Activated CD4-positive, alpha-beta T cell treated with anti-CD3 and anti-CD28 coated beads for 24 hours (primary cell): ENCODE measurements at places on chromosomes 6 and 20.

DNA sequence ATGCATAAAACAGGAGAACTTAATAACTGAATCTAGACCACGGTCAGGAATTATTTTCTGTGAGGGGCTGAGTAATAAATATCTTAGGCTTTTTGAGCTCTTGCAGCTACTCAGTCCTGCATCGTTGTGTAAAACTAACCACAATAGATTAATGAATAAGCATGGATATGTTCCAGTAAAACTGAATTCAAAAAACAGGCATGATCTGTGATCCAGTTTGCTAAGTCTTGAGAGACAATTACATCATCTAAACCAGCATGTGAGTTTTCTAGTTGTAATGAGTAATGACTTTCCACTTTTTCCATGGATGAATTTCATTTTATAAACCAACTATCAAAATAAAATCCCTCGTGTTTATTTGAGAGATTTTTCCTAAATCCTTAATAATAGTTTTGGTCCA, 336.8 kb downstream of the RFPL4B start:
- no peak for DNase-seq

DNA sequence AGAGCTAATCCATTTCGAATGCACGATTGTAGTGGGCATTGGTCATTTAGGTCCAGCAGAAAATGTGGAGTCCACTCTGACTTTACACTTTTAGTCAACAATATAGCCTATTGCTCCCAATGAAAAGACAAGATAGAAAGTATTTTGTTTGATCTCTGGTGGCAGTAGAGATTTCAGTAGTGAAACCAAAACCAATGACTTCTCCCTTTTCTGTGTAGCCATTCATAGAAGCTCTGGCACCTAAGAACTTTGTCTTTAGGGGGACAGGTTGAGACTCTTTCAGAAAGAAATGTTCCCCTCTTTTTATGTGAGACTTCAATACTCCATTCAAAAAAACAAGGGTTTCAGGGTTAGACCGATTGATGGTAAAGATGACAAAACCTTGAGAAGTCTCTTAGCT, 510.8 kb upstream of the POU3F2 start:
- DNase-seq, result no peak

- no peak for DNase-seq
Observed at GRCh38 chr6:157335829-157336228, 12.5 kb upstream of the TMEM242 start.

GRCh38 chr6:166775180-166775922, 148.3 kb upstream of the RPS6KA2 start:
- peak; percentile 39 for DNase-seq

DNA sequence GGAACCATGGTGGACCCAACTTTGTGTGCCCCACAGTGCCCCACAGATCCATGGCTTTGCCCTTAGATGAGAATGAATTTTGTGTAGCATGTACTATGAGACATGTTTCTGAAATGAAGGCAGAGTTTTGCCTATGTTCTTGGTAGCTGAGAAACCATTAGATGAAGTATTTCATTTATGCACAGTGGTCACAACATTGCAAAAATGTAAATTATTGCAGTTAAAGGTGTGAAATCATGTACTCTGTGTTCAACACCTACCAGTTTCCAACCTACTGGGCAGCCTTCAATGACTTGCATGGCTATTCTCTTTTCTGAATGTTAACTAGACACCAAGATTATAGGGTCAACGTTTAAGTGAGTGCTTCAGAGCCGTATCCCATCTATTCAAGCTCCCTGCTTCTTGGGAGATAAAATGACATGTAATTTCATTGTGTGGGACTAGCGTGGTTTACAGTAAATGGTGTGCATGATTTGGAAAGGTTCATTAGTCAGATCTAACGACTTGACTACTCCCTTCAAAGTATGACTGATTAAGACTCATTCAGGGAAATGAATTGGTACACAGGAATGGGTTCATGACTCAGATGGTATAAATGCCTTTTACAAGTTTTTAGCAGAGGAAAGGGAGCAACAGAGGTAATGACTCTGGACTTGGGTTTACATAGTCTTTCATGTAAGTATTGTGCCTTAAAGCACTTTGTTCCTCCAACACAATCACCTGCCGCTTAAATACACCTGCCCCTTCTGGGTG, 106.1 kb upstream of the AKIRIN2 start:
- no peak for DNase-seq

- DNase-seq, result peak; percentile 7
Observed at GRCh38 chr6:169420912-169421543, 167.4 kb upstream of the THBS2 start.

- no peak for DNase-seq
Observed at GRCh38 chr6:111486921-111487320, 3.9 kb upstream of the REV3L start.

- no peak for DNase-seq
Observed at GRCh38 chr20:4972506-4973251, 28.6 kb downstream of the SLC23A2 start.

DNA sequence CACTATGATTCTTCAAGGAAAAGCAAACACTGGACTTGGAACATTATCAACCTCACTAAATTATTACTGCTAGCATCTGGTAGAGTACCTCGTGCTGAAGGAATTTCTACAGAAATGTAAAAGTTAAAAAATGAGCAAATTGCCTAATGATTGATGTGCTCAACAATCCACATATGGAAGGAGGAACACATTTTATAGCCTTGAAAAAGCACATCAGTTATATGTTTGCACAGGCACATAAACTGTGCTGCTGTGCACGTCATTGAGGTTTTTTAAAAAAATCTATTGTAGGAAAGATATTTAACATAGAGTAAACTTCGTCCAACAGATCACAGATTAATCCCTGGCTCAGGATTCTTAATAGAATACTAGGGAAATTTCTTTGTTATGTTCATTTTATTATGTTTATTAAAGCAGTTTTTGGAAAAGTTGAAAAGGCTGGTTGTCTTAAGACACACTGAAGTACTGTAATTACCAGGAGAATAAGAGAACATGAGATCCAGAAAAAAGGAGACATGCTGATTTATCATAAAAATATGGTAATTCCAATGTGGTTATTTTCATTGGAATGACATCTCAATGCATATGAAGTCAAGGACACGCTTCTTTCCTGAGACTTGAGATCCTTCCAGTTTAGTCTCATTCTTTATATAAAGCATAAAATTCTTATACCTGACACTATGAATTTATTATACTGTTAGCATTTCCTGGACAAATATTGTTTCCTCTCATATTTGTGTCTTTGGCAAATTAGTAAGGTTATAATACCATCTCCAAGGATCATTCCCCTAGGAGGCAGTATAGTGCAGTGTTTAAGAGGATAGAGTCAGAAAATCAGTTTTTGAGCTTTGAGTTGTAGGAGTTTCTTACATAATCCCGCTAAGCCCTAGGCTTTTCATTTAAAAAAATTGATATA, 511.1 kb downstream of the TENT5A start:
- no peak for DNase-seq

GRCh38 chr6:11803591-11803971, 25.0 kb upstream of the ADTRP start:
- no peak for DNase-seq

- DNase-seq, result no peak
Observed at GRCh38 chr20:34683667-34684066, 6.8 kb upstream of the PIGU start.

- DNase-seq, result no peak
Observed at GRCh38 chr6:37947468-37947867, 127.9 kb downstream of the ZFAND3 start.

DNA sequence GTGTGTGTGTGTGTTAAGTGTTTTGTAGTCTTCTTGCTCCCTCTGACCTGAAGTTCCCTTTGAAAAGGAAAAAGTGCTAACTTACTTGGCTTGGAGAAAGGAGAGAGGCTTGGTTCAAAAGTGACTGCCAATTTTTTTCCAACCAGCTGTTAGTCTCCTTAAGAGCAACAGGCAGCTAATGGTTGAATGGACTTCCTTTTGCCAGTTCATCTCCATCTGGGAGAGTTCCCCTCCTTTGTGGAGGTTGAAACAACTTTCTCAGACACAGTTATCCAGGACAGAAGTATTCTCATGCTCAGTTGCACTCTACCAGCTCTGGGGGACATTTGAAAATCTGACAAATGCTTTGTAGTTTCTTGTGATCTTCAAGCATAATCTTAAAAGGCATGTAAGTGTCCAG, 4.5 kb downstream of the RIPOR2 start:
- no peak for DNase-seq

- no peak for DNase-seq
Observed at GRCh38 chr6:33745548-33745947, 1.2 kb downstream of the IP6K3 start.

DNA sequence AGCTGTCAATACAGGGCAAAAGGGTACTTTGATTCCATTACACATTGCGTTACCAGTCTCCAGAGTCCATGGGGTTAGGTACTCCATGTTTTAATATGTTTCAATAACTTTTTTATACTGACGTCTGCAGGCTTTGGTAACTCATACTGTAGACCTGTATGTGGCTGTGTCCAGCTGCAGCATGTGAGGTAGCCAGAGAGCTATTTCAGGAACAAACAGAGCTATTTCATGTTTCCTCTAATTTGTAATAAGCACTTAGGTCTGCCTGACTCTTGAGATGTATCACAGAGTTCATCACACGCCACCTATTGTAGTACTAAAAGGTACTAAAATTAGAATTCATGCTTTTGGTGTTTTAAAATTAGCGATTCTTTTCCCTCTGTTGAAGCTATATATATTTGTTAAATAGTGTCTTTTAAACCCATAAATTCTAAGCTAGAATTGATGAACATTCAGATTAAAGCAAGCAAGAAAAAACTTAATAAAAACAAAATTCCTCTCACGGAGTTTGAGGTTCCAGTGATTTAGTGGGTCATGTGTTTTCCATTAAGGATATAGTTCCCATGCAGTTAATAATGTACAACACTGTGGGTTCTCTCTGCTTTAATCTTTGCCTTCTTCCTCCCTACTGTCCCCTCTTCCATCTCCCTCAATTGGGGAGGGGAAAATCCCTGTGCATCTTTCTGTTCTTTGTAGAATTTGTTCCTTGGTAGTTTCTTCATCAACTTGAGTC, 37.0 kb downstream of the FOXO3 start:
- DNase-seq, result no peak

DNA sequence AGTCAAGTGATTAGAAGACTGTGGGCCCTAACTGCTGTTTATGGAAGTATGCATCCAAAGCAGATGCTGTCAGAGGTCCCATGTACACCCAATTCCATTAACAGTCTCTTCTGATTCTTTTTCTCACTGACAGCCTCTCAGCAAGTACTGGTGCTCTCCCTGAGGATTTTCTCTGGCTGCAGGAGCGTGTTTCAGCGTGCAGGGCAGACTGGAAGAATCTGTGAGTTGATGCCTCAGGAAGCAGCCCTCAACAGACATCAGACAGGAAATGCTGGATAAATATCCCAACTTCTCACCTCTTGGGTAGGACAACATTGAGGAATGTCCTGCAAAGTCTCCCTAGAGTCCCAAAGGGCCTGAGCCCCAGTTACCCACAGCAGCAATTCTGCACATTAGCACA, 40.8 kb downstream of the ANKEF1 start:
- DNase-seq, result no peak

GRCh38 chr6:43916924-43917877, 147.2 kb downstream of the VEGFA start:
- no peak for DNase-seq

DNA sequence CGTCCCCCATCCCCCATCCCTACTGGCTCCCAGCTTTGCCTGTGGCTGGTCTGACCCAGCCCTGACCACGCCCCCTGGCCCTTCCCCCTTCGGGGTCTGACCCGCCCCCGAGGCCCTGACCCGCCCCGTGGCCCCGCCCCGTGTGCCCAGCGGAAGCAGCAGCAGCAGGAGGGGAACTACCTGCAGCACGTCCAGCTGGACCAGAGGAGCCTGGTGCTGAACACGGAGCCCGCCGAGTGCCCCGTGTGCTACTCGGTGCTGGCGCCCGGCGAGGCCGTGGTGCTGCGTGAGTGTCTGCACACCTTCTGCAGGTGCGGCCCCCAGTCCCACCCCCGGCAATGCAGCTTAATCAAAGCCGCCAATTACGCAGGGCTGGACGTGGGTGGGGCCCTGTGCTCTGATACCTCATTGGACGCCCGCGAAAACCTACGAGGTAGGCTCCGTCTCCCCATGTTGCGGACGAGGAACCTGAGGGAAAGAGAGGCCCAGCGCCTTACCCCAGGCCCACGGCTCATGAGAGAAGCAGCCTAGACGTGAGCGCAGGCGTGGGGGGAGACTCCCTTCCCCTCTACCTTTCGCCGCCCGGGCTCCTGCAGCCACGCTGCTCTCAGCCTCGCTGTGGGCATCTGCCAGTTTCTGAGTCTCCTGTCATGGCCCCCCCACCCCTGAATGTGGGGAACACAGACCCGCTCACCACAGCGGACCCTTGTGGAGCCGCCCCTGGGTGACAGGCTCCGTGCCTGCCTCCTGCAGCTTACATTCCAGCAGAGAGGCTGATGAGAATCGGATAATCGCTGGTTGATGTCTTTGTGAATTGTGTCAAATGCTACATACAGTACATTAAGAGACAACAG, 12.8 kb downstream of the RBCK1 start:
- DNase-seq, result no peak

DNA sequence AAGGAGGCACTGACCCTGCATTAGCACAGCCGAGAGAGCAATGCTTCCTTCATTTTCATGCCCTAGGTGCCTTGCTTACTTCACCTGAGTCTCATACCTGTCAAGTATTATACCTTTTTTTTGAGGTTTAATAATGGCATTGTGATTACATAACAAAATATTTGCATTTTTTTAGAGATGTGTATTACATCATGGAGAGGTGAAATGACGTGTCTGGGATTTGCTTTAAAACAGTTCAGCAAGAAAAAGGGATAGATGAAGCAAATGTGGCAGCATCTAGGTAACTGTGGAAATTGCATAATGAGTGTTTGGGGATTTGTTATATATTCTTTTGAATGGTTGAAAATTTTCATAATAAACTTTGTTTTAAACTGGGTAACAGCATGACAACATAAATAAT, 48.9 kb downstream of the NKX2-2 start:
- no peak for DNase-seq

GRCh38 chr6:113701552-113702254, 155.4 kb upstream of the MARCKS start:
- no peak for DNase-seq

DNA sequence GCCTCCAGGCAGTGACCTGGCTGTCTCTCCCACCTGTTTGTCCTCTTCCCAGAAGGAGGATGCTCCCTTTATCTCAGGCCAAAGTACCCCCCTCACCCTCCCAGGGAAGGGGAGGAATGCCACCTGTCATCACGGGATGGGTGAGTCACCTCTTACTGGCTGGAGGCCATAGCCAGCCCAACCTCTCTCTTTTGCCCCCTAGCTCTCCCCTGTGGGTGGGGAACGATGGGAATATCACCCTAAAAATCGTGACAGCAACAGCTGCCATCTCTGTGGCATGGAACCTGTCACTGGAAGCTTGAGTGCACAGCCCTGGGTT, 137.5 kb upstream of the PTPN1 start:
- no peak for DNase-seq
